ENCODE measurements at places on chromosomes 4 and X. TPM values are rescaled to one million over a fixed set of nuclear protein-coding genes. Genes with fewer than 3 reads are reported as not detected.

DNA sequence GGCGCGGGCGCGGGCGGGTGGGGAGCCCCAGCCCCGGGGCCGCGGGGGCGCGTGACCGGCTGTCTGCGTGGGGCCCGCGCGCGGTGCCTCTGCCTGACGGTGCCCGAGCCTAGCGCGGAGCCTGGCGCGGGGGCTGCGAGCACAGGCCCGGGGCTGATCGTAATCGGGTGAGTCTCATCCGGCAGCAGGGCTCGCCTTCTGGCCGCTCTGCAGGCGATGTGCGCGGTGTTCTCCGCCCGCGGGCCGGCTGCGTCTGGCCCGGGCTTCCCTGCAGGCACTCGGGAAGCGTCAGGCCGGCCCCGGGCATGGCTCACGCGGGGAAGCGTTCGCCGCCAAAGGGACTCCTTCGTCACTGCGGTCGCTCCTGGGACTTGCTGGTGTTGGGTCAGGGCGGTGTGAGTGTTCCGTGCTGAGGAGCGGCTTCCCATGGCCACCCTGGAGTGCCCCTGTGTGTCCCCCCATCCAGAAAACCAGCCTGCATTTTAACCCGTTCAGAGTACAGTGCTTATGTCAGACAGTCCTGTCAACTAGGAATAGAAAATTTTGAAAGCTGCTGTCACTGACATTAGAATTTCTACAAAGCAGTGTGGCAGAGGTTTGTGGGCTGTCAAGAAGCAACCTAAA lies 40.6 kb downstream of the FAM149A start:
- H3K36me3 ChIP-seq, result no peaks in the 10 kb centered on the region
- peaks cover 4% of the 10 kb centered on the region for H3K27me3 ChIP-seq
- H3K4me3 ChIP-seq, result peak overlapping the region; percentile 60
- DNase-seq, result peak; percentile 68
- peaks cover 12% of the 10 kb centered on the region for H3K4me1 ChIP-seq

- H3K27me3 ChIP-seq, result no peaks in the 10 kb centered on the region
- no peak for DNase-seq
- no peak overlapping the region for H3K4me3 ChIP-seq
- H3K36me3 ChIP-seq, result no peaks in the 10 kb centered on the region
- no peak overlapping the region for H3K27ac ChIP-seq
Measured at GRCh38 chr4:104905546-104905945, 241.1 kb upstream of the TET2 start.

- no peaks in the 10 kb centered on the region for H3K27me3 ChIP-seq
- DNase-seq, result no peak
- H3K27ac ChIP-seq, result no peak overlapping the region
- H3K4me1 ChIP-seq, result no peaks in the 10 kb centered on the region
- H3K36me3 ChIP-seq, result no peaks in the 10 kb centered on the region
Measured at GRCh38 chrX:45907786-45908185, 637.4 kb downstream of the ZNF674 start.

- peak overlapping the region; percentile 46 for H3K27ac ChIP-seq
- no peaks in the 10 kb centered on the region for H3K36me3 ChIP-seq
- H3K4me1 ChIP-seq, result peaks cover 21% of the 10 kb centered on the region
- H3K4me3 ChIP-seq, result no peak overlapping the region
- no peak for DNase-seq
Measured at GRCh38 chr4:123417813-123418212, 21.2 kb downstream of the SPRY1 start.

DNA sequence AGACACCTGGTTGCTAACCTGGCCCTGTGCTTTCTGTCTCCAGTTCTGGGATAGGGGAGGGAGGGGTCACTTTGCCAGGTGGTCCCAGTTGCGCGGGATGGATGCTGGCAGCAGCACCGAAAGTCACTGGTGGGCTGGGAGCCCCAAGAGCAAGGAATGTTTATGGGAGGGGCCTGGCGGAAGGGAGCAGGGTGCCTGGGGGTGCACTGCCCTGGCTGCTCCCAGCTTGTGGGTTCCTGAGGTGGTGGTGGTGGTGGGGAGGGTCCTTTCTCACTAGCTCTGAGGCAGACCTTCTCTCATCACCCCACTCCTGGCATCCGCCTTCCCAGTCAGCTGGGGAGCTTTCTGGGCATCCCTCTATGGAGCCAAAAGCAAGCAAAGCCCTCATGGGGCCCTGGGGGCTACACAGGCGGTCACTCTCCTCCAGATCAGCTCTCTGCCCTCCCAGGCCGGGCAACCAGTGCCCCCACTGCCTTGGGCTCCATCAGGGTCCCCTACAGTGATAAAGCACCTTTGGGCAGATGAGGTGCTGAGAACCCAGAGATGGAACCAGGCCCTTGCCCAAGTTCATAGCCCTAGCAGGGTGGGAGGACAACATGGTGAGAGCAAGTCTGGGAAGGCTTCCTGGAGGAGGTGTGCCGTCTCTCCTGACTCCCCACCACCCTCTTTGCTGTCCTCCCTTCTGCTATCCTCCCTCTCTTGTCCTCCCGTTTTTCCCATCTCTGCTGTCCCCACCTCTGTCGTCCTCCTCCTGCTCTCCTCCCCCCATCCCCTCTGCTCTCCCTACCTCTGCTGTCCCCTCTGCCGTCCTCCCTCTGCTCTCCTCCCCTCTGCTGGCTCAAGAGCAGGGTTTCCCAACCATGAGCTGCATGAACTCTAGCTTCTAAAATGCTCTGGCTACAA lies 16.0 kb downstream of the FGFR3 start:
- peaks cover 12% of the 10 kb centered on the region for H3K4me1 ChIP-seq
- no peaks in the 10 kb centered on the region for H3K36me3 ChIP-seq
- DNase-seq, result no peak
- no peak overlapping the region for H3K27ac ChIP-seq
- H3K27me3 ChIP-seq, result no peaks in the 10 kb centered on the region

ACSL1 gene
- total RNA-seq, result 168 TPM

P2RY10 gene
- total RNA-seq, result not detected

TECRL gene
- 0.10 TPM for total RNA-seq

TAF9B gene
- total RNA-seq, result 23.0 TPM

KIAA1210 gene
- total RNA-seq, result 0.40 TPM

Data from hepatocyte (in vitro differentiated cells).